ENCODE measurements at places on chromosomes 12 and 14. TPM values are rescaled to one million over a fixed set of nuclear protein-coding genes. Genes with fewer than 3 reads are reported as not detected.

GRCh38 chr12:94089891-94090290 is 58.5 kb upstream of the PLXNC1 start:
- DNase-seq, result no peak

DNA sequence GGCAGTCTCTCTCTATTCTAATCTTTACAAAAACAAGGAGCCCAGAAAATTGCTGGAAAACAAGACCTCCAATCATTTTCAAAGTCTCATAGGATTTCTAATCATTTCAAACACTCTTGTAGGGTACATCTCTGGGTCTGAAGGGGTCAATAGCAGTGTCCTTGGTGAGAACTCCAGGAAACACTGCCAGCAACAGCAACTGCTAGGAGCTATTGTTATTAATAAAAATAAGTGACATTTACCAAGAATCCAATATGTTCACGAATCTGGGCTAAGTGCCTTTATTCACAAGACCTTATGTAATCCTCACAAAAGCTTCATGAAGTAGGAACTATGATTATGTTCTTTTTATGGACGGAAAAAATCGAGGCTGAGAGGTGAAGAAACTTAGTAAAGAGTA is 72.8 kb downstream of the TTC7B start:
- DNase-seq, result no peak

DNA sequence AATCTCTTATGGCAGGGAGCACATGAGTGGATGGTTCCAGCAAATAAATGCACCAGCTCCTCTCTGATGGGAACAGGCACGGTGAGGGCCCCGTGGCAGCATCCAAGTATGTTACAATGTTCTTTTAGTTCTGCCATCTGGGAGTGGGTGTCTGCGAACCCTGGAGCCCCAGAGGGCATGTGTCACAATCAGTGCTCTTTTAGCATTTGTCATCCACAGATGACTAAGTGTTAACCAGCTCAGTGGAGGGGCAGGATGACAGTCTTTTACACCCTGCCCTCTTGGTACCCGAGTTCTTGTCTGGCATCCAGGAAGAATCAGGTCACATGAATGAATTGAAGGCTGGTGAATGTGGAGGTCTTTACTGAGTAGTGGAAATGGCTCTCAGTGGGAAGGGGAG is 560.4 kb upstream of the FLRT2 start:
- no peak for DNase-seq

GRCh38 chr12:54497883-54498282 is 331 bp downstream of the NCKAP1L start:
- DNase-seq, result no peak

DNA sequence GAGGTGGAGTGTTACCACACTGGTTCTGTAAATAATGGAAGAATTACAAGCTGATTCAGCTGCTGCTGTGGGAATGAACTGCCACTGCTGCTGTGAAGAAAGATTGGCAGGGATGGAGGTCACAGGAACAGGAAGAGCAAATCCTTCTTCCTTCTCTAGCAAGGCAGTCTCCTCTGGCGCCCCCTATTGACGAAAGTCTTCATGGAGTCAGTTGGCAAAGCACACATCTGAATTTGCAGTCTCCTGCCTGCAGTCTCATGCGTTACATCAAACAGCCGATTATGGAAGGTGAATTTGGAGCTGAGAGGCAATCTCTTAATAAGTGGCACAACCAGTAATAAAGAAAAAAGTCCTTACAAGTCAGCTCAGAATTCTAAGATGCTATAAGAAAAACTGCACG is 106.0 kb upstream of the TMTC1 start:
- peak; percentile 67 for DNase-seq

The ADAMTS20 gene
- not detected for total RNA-seq

The CCDC177 gene
- not detected for total RNA-seq
